Central memory CD8-positive, alpha-beta T cell (primary cell): ENCODE measurements at places on chromosomes 11 and 22.

DNA sequence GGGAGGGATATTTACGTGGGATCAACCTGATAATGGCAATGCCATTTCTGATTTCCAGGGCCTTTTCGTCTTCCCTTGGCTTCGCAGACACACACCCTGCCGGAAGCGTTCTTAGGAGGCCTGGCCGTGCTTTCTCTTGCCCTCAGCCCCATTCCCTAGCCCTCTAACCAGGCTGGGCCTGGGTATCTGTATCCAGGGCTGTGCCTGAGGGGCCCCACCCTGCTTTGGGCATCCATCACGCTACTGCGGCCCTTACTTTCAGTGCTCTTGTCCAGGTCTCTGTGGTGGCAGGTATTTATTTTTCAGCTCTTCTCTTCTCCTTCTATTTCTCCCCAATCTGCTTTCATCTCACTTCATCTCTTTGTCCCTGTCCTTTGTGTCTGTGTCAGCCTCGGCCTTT is 105.0 kb downstream of the ZBTB16 start:
- DNase-seq = no peak

DNA sequence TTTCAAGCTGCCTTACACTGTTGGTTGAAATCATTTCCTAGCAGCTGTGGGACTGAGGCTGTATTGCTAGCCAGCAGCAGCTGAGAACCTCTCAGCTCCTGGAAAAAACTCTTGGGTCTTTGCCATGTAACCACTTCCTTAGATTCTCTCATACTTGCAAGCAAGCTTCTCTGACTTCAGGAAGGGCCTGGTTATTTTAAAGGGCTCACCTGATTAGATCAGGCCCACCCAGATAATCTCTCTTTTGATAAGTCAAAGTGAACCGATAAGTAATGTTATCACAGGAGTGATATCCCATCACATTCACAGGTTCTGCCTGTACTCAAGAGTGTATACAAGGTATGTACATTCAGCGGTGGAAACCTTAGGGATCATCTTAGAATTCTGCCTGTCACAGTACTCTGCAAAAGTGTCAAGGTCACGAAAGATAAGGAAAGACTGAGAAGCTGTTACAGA is 7.4 kb upstream of the CLPB start:
- no peak for DNase-seq

GRCh38 chr11:19380375-19380774 is 139.6 kb upstream of the E2F8 start:
- DNase-seq = no peak

DNA sequence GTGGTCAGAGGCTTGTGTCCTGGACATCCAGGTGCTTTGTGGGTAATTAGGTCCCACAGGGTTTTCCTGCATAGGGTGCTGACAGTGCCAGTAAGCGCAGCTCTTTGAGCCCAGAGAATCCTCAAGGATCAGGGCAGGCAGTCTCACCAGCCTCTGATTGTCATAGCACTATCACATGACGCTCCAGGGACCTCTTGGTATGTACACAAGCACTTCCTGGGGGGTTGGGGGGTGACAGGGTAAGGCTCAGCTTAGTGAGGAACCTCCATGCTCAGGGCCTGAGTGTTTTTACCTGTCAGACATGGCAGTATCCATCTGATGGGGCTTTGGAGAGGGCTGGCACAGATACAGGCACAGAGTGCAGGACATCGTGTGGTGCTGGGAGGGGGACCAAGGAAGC is 27.9 kb upstream of the SUSD2 start:
- no peak for DNase-seq

DNA sequence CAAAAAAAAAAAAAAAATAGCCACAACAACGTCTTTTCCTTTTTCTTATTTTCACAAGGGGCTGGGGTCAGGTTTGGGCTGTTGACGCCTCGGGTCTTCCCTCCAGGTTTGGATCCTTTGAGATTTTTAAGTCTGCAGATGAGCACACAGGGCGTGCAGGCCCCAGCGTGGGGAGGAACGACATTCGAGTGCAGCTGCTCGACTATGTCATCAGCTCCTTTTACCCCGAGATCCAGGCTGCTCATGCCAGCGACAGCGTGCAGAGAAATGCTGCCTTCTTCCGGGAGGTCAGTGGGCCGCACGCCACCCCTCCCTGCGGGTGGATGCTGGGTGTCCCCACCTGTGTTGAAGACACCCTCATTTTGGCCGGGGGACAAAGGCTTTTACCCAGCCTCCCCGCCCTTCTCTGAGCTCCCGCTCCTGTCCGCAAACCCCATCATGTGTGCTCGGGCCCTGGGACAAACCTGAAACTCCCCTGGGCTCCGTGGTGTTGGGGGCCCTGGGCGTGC is 7.7 kb downstream of the SELENOO start:
- DNase-seq = no peak

DNA sequence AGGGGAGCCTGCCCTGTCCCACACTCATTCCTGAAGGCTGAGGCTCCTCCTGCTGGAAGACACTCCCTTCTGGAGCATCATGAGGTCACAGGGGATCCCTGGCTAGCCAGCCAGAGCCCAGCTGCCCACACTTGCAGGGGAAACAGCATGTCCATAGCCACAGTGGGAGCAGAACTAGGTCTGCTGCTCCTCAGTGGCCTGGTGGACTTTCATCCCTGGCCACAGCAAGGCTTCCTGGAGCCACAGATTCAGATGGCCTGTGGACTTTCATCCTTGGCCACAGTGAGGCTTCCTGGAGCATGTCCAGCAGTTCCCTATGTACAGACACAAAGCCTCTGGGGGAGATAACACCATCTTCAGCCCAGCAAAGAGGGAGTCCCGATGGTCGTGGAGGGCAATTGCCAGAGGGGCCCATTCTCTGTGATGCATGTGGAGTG is 5.9 kb upstream of the APOL6 start:
- DNase-seq = no peak

DNA sequence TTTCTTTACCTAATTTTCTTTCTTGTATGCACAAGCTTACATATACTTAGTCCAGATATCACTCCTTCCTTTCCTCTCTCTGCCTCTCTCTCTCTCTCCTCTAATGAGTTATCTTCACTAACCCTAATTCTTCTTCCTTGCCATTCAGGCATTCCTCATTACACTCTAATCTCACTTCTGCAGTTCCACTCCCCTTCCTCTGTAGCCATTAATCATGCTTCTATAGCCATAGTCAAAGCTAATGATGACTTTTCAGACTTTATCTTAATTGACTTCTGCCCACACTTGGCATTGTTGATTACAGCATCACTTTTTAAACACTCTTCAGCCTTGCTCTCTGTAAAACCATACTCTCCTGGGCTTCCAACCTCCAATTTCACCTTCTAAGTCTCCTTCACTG is 35.3 kb upstream of the SC5D start:
- no peak for DNase-seq

DNA sequence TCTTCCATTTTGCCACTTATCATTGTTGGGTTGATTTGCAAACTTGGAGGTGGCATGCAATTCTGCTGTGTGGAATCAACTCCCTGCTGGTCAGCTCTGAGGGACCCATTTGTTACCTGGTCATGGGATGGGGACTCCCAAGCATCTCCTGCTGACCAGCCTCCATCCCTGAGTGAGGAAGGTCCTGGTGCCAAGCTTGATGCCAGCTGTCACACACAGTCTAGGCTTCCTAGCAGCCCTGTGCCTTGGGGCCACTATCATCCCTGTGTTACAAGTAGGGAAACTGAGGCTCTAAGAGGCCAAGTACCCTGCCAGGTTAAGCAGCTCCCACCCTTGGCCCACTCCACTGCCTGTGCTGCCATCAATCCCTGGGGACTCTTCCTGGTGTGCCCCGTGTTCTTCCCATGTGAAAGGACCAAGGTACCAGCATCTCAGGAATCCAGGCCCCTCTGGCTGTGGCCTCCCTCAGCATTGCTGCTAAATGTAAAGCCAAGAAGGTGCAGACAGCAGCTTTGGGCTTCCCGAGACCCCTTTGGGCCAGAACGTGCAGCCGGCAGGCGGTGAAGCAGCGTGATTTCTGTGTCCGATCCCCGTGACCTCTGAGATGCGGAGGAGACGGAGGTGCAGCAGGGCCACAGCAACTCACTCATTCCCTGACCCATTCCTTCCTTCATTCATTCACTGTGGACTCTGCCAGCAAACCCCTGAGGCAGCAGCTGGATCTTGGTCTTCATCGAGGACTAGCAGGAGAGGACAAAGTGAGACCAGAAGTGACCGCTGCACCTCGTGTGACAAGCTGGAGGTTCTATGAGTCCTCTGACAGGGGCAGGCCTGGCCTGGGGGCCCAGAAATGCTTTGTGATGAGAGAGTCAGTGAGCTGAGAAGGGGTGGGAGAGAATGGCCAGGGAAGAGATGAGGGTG is 49.7 kb downstream of the MYEOV start:
- no peak for DNase-seq

DNA sequence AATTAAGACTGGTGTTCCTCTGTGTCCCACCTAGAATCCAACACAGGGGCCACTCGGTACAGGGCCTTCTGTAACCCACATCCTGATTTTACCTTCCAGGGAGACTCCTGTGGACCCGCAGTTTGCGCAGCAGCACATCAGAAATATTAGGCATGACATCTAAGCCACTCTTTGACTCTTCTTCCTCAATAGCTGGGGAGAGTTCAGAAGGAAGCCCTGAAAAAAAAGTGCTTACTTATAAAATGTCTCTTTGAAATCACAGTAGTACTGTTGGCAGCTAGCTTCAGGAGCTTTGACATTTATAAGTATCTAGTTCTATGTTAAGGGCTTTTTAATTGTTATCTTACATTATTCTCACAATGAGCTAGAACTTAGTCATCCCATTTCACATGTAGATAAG is 41.2 kb upstream of the LYVE1 start:
- no peak for DNase-seq

- no peak for DNase-seq
Measured at GRCh38 chr11:121575250-121575962, 122.6 kb upstream of the SORL1-AS1 start.

- DNase-seq = no peak
Measured at GRCh38 chr22:23743303-23743705, 7.6 kb downstream of the ZNF70 start.

GRCh38 chr11:74948546-74948897 is 369 bp downstream of the XRRA1 start:
- DNase-seq = no peak

DNA sequence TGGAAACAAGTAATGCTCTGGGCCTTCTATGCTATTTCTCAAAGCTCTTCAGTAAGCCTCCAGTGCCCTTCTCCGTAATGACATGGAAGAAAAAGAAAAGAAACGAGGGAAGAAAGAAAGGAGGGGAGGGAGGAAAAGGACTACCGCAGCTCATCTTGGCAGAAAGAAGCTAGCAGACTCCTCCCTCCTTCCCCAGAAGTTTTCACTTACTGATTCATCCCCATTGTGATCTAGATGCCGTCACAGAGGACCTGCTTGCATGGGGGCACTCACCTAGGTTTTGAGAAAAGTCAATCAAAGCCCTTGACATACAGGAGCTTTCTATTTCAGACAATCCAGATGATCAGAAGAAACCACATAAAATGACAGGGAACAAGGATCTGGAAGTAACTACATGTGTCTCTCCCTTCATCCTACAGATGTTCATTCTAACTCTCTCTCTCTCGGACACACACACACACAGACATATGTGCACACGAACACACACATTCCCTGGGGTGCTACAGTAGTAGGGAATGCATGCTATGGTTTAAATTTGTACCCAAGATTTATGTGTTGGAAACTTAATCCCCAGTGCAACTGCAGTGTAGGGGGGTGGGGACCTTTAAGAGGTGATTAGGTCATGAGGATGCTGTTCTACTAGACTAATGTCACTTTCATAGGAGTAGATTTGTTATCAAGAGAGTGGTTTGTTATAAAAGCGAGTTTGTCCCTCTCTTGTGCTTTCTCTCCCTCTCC is 37.6 kb upstream of the RCN1 start:
- DNase-seq = no peak

DNA sequence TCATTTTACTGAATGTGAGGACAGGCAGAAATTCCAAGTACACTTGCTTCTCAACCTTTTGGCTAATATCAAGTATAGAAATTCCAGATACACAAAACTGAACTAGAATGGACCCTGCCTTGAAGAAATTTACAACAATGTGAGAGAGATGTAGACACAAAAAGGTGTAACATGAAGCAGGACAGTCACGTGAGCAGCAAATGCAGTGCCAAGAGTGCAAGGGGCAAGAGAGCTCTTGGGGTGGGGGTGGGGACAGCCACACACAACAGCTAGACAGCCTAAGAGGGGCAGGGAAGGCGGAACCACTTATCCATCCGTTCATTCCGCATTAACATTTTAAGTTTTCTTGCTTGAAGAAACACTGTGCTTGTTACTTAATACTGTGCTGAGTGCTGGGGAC is 28.9 kb downstream of the PLEKHA7 start:
- no peak for DNase-seq

DNA sequence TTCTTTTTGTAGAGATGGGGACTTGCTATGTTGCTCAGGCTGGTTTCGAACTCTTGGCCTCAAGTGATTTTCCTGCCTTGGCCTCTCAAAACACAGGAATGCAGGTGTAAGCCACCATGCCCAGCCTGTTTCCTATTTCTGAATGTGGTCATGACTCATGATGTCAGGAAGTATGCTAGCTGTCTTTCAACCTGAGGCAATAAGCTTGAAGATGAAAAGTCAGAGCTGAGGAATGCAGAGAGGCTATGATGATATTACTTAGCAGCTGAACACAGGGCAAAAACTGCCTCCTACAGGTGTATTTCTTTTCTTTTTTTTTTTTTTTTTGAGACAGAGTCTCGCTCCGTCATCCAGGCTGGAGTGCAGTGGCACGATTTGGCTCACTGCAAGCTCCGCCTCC is 9.0 kb upstream of the NUCB2 start:
- DNase-seq = no peak

GRCh38 chr11:19328586-19329311 is 88.0 kb upstream of the E2F8 start:
- DNase-seq = no peak

- DNase-seq = no peak
Measured at GRCh38 chr22:26236991-26237390, 67.7 kb downstream of the SEZ6L start.

DNA sequence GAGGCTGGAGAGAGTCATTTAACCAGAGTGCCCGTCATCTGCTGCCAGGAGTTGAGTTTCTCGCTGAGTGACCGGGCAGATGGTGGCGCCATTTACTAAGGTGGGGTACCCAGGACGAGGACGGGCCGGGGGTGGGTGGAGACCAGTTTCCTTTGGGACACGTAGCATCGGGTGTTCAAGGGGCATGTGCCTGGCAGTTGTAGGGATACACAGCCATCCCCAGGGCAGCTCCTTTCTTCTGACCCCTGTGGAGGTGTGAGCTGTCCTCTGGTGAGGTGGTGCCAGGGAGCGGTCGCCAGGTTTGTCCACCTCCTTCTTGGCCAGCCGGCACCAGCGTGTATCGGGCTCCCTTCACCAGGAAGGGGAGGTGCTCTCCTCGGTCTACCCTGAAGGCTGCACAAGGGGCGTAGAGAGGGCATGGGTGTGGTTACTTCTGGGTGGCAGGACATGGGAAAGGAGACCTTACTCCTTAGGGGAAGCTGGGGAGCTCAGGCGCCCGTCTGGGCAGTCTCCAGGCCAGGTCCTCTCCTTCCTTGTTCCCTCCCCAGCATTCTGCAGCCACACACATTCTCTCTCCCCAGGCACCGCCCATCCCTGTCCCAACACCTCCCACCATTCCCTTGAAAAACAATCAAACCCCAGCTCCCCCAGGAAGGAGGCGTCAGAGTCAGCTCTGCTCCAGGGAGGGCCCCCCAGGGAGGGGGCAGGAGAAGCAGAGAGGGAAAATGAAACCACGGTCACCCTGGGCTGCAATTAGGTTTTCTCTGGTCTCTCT is 10.3 kb upstream of the MB start:
- DNase-seq = no peak

- no peak for DNase-seq
Measured at GRCh38 chr11:60992842-60993409, 21.4 kb downstream of the CD6 start.
